ENCODE measurements at places on chromosomes 12 and 14.
A peak's percentile ranks its signal among the peaks of the same experiment; 100 is the strongest.

DNA sequence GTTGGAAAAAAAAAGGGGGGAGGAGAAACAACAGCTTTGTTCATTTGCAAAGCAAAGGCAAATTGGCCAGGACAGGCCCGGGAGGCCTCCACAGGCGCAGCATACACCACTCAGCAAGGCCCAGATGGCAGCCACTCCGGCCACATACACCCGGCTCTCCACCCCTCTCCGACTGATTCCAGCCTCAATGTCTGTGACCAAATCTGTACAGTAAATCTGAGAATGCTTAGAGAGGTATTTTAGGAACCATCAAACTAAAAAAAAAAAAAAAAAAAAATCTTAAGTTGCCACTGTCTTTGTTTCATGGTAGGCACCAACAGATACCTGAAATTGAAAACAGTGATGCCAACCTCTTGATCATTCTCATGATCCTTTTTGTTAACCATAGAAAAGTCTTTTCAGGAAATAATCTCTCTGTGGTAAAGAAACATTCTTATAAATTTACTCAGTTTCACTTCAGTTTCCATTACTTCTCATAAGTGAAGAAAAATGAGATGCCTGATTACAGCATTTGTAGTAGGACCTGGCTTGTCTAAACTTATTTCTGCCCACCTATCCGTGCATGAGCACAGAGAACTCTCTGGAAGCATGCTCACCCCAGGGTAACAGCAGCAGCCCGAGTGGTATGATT lies 20.2 kb downstream of the VPS37B start:
- H3K4me1 ChIP-seq, result no peaks in the 10 kb centered on the region
- no peak overlapping the region for H3K4me3 ChIP-seq
- H3K27ac ChIP-seq, result no peak overlapping the region
- H3K36me3 ChIP-seq, result no peaks in the 10 kb centered on the region
- no peak for DNase-seq
- H3K27me3 ChIP-seq, result no peaks in the 10 kb centered on the region

- DNase-seq, result peak; percentile 68
- H3K4me3 ChIP-seq, result no peak overlapping the region
- no peaks in the 10 kb centered on the region for H3K36me3 ChIP-seq
- H3K27me3 ChIP-seq, result no peaks in the 10 kb centered on the region
- H3K4me1 ChIP-seq, result no peaks in the 10 kb centered on the region
These were observed 2.6 kb downstream of the RTL1 start for GRCh38 chr14:100900837-100901390.

- peaks cover 3% of the 10 kb centered on the region for H3K4me1 ChIP-seq
- DNase-seq, result no peak
- no peaks in the 10 kb centered on the region for H3K36me3 ChIP-seq
These were observed 150.8 kb downstream of the PRKCH start for GRCh38 chr14:61472011-61472672.

DNA sequence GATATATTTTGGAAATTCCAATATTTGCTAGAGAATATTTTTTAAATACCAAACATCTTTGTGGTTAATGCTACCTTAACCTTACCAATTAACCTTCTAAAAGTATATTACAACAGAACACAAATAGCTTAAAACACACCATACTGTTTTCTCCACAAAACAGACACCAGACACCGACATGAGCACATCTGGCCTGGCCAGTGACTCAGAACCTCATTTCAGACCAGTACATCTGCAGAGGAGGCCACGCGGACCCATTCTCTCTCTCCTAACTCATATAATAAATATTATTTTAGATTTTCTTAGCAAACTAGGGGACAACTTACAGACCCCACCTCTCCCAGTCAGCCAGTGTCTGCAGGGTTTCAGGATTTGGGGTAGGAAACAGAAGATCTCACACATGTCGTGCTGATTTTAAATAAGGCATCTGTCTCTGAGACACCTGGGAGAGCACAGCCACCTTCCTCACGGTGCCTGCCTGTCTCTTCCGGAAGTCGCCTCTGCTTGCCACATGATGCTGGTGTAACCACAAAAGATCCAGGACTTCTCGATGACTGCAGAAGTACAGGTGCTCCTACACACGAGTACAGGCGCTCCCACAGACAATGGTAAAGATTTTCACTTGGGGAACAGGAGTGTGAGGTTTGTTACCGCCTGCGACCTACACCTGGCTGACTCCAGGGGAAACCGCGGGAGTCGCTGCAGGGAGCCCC lies 9.7 kb upstream of the ANKLE2 start:
- no peaks in the 10 kb centered on the region for H3K27me3 ChIP-seq
- no peak overlapping the region for H3K27ac ChIP-seq
- no peaks in the 10 kb centered on the region for H3K4me1 ChIP-seq

GRCh38 chr14:95998656-95999055 lies 40.5 kb upstream of the C14orf132 start:
- no peak overlapping the region for H3K4me3 ChIP-seq
- no peaks in the 10 kb centered on the region for H3K4me1 ChIP-seq
- DNase-seq, result no peak
- no peaks in the 10 kb centered on the region for H3K27me3 ChIP-seq
- H3K36me3 ChIP-seq, result no peaks in the 10 kb centered on the region
- H3K27ac ChIP-seq, result no peak overlapping the region

GRCh38 chr12:105906561-105906960 lies 232.2 kb downstream of the NUAK1 start:
- no peaks in the 10 kb centered on the region for H3K4me1 ChIP-seq
- no peaks in the 10 kb centered on the region for H3K36me3 ChIP-seq
- H3K4me3 ChIP-seq, result no peak overlapping the region

- no peaks in the 10 kb centered on the region for H3K4me1 ChIP-seq
- no peak for DNase-seq
- H3K36me3 ChIP-seq, result no peaks in the 10 kb centered on the region
- H3K4me3 ChIP-seq, result no peak overlapping the region
- H3K27me3 ChIP-seq, result no peaks in the 10 kb centered on the region
- no peak overlapping the region for H3K27ac ChIP-seq
These were observed 37.8 kb upstream of the ATF7IP start for GRCh38 chr12:14327711-14328110.

GRCh38 chr12:124032265-124032886 lies 59.4 kb downstream of the ZNF664 start:
- no peaks in the 10 kb centered on the region for H3K36me3 ChIP-seq
- DNase-seq, result no peak
- H3K27ac ChIP-seq, result no peak overlapping the region
- H3K4me1 ChIP-seq, result no peaks in the 10 kb centered on the region
- no peaks in the 10 kb centered on the region for H3K27me3 ChIP-seq

DNA sequence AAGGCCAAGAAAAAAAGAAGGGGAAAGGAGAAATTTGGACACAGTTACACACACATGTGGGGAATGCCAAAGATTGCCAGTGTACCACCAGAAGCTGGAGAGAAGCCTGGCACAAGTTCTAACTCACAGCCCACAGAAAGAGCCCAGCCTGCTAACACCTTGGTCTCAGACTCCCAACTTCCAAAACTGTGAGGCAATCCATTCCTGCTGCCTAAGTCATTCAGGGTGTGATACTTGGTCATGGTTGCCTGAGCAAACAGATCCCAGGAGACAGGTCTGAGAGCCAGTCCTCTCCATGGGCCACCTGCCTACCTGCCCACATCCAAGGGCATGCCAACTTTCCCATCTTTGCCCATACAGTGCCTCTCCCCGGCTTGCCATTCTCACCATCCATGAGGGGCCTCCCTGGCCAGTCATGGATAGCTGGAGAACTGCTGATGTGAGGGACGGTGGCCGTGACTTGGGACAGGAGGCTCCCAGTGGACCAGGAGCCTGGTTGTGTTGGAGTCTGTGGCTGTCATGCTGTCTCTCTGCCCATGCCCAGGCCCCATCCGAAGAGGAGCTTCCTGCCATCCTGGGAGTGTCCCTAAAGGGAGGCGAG lies 198.0 kb upstream of the RTL1 start:
- no peaks in the 10 kb centered on the region for H3K4me1 ChIP-seq
- no peak overlapping the region for H3K4me3 ChIP-seq
- H3K36me3 ChIP-seq, result no peaks in the 10 kb centered on the region
- no peak for DNase-seq

GRCh38 chr12:84329938-84330337 lies 582.7 kb downstream of the SLC6A15 start:
- H3K27ac ChIP-seq, result no peak overlapping the region
- H3K27me3 ChIP-seq, result no peaks in the 10 kb centered on the region
- H3K4me3 ChIP-seq, result no peak overlapping the region
- H3K36me3 ChIP-seq, result no peaks in the 10 kb centered on the region
- DNase-seq, result no peak
- no peaks in the 10 kb centered on the region for H3K4me1 ChIP-seq

- no peaks in the 10 kb centered on the region for H3K27me3 ChIP-seq
- no peak overlapping the region for H3K27ac ChIP-seq
These were observed 150.8 kb downstream of the TTC7B start for GRCh38 chr14:90665321-90666000.

DNA sequence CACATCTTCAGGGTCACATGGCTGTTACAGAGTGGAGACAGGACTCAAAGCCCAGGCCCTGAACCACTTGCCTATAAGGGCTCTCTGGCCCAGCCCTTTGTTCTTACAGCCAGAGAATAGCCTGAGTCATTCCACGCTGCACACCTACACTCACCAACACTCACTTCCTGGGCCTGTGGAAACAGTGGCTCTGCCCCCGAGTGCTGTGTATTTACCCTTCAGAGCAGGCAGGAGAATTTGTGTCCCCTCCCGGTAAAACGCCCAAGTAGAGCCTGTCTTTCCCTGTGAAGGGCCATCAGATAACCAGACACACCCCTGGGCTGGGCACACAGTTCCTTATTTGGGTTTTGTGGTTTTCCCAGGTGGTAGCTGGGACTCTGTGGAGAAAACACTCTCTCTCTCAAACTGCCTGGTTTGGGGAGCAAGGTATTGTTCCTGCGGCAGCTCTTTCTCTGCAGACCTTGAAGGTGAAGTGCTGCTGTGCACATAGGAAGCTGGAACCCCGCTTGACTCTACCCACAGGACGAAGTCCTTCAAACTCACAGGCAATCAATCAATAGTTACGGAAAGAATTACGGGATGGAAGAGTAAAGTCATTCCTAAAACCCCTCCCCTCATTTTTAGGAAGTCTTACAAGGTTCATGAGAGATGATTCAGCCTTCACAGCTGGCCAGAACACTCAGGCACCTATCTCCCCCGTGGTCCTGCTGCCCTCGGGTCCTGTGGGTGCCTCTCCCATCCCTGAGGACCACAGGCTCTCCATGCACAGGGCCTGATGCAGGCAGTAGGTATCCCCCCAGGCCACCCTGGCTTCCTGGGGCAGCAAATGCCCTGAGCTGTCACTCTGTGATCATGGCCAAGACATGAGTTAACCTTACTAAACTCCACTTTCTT lies 20.3 kb downstream of the FIGNL2 start:
- H3K27me3 ChIP-seq, result peaks cover 1% of the 10 kb centered on the region
- H3K36me3 ChIP-seq, result no peaks in the 10 kb centered on the region
- no peak overlapping the region for H3K4me3 ChIP-seq
- H3K27ac ChIP-seq, result no peak overlapping the region
- no peak for DNase-seq
- no peaks in the 10 kb centered on the region for H3K4me1 ChIP-seq

DNA sequence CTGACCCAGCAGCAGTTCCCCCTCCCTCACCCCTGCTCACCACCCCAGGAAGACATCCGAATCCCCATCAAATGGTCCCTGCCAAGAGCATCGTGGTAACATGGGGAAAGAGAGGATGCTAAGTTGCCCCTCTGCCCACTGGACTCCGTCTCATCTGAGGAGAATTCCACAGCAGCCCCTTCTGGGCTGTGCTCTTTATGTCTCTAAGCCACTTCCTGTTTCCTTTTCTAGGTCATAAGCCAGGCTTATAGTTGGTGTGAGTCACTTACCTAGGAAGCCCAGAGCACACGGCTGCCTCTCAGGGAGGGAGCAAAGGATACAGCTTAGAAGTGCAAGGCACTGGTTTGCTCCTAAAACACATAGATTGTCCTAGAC lies 76.0 kb downstream of the VCPKMT start:
- no peaks in the 10 kb centered on the region for H3K36me3 ChIP-seq
- no peak overlapping the region for H3K4me3 ChIP-seq
- no peak overlapping the region for H3K27ac ChIP-seq
- no peaks in the 10 kb centered on the region for H3K4me1 ChIP-seq
- H3K27me3 ChIP-seq, result no peaks in the 10 kb centered on the region

DNA sequence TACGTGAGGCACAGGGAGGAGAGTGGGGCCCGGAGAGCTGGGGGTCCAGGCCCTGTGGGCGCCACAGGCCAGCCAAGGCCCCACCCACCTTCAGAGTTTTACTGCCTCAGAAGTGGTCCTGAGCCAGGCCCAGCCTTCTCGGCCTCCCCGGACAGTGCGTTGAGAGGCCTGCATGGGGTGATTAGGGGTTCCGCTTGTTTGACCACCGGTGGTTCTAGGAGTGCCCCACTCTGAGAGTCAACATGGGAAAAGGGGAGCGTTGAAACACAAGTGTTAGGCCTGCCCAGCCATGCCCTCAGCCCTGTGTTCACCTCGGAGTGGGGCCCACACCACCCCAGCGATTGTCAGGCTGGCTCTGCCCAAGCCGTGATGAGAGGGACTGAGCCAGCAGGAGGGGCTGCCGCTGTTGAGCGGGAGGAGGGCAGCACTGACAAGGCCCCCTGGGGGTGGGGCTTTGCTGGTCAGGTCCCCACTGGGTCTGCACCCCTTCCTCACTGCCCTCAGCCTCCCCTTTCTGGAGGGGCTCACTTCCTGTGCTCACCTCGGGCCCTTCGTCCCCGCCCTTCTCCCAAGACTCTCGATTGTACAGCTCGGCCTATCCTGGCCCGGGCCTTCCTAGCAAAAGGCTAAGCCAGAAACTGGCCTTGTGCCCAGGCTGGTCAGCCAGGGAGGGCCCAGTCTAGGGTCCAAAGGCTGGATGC lies 4.8 kb downstream of the CKB start:
- H3K4me3 ChIP-seq, result no peak overlapping the region
- no peaks in the 10 kb centered on the region for H3K4me1 ChIP-seq
- DNase-seq, result peak; percentile 79

DNA sequence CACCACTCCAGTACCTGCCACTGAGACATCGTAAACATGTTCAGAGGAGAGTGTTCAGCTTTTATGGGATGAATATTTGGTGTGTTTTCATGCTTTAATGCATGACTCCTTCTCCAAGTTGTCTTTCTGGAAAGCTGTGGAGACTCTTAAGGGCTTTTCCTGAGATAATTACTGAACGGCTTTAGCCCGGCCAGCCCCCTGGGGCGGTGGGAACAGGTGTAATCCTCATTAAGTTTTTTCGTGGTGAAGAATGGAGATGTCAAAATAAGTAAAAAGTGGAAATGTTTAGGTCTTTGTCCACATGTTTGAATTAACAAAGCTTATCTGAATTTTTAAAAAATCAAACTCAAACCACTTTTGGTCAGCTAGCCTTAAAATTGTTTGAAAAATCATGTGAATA lies 1.5 kb downstream of the SYNE2 start:
- H3K4me1 ChIP-seq, result no peaks in the 10 kb centered on the region
- H3K27me3 ChIP-seq, result no peaks in the 10 kb centered on the region
- H3K4me3 ChIP-seq, result peak overlapping the region; percentile 98
- H3K36me3 ChIP-seq, result no peaks in the 10 kb centered on the region
- no peak overlapping the region for H3K27ac ChIP-seq
- no peak for DNase-seq

GRCh38 chr12:54016478-54016964 lies 7.7 kb downstream of the HOXC8 start:
- no peak overlapping the region for H3K27ac ChIP-seq
- H3K36me3 ChIP-seq, result no peaks in the 10 kb centered on the region
- peak; percentile 46 for DNase-seq
- peak overlapping the region; percentile 14 for H3K4me3 ChIP-seq
- H3K4me1 ChIP-seq, result no peaks in the 10 kb centered on the region

DNA sequence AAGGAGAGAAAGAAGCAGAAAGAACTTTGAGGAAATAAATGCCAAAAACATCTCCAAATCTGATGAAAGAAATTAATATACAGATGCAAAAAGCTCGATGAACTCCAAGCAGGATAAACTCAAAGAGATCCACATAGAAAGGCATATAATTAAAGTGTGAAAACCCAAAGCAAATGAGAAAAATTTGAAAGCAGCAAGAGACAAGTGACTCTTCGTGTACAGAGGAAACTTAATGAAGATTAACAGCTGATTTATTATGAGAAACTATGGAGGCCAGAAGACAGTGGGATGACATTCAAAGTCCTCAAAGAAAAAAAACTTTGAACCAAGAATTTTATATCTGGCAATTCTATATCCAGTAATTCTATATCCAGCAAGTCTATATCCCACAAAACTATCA lies 163.0 kb upstream of the TMCC3 start:
- no peaks in the 10 kb centered on the region for H3K4me1 ChIP-seq
- H3K4me3 ChIP-seq, result no peak overlapping the region

Measured in aorta (tissue), 5 donors.